ENCODE measurements at places on chromosomes 5 and 9.
A peak's percentile ranks its signal among the peaks of the same experiment; 100 is the strongest.

DNA sequence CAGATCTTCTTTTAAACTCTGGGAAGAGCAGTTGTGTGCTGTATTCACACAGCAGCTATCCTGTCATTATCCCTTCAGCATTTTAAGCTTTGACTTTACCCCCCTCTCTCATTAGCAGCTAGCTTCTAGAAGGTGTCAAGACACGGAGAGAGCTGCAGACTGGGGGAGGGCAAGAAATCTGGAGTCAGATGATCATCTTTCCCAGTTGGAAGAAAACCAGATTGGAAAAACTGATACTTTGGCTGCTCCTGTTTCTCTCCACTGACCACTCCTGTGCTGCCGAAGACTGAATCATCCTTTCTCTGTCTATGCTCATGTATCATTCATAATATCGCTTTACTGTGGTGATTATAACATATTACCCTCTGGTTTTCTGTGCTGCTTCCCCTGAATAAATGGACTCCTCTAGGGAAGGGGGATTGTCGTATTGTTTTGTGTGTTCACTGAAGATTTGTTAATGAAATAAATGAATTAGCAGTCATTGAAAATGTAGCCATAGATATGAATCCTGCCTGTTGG, 75.1 kb downstream of the SH3GL2 start:
- DNase-seq, result no peak

DNA sequence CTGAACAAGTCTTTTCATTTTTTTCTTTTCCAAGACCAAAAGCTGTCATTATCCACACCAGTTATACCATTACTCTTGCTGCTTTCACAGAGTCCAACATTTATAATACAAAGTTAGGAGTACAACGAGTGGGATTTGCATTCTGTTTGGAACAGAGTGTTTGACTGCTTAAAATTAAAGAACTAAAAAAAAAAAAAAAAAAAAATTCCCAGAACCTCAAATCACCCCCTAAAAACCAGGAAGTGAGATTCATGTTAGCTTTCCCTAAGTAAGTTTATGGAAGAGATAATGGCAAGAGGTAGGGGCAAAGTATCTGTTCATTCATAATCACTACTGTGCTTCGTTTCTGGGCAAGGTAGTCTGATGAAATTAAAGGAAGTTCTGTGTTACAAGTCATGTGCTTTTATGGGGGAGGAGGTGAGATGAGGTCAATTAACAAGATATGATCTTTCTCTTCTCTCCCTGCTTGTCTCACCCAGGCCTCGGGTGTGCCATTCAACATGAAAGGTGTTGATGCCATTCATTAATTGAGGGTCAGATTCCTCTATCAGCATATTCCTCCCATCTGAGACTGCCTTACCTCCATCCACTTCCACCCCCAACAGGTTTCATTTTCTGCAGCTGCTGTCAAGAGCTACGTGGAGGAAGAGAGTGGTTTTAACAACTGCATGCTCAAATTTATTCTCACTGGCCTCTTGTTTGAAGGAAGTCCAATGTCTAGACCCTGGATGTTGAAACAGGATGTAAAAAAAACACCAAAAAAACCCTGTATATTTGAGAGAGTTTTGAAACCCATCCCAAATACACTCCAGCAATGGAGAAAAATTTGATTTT, 58.1 kb downstream of the MARCHF3 start:
- DNase-seq, result no peak

DNA sequence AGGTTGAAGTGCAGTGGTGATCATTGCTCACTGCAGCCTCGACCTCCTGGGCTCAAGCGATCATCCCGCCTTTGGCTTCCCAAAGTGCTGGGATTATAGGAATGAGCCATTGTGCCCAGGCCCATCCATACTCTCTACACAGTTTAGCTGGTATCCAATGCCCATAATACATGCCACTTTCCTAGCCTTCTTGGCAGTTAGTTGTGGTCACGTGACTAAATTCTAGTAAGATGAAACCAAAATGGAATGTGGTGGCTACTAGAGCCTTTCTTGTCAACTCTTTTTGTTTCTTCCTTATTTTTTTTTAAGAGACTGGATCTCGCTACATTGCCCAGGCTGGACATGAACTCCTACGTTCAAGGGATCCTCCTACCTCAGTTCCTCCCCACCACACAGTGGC, 15.3 kb upstream of the KIF27 start:
- DNase-seq, result no peak

GRCh38 chr9:134634176-134634575, 7.4 kb upstream of the COL5A1 start:
- DNase-seq, result no peak

DNA sequence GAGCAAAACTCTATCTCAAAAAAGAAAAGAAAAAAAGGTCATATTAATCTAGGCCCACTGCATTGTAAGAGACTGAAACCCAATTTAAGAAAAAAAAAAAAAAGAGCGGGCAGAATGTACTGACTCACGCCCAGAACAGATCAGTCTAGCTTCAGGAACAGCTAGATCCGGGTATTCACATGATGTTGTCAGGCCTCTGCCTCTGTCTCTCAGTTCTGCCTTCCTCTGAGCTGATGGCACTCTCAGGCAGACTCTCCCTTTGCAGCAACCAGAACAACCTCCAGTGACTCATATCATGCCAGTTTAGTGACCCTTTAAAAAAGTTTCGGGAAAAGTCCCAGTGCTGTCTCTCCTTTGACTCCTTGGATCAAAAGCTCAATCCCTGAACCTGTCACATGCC, 53.0 kb downstream of the NEURL1B start:
- no peak for DNase-seq

GRCh38 chr5:119706049-119706448, 76.7 kb downstream of the FAM170A start:
- no peak for DNase-seq

- no peak for DNase-seq
These were observed 228.1 kb upstream of the DAPK1 start for GRCh38 chr9:87269296-87270176.

DNA sequence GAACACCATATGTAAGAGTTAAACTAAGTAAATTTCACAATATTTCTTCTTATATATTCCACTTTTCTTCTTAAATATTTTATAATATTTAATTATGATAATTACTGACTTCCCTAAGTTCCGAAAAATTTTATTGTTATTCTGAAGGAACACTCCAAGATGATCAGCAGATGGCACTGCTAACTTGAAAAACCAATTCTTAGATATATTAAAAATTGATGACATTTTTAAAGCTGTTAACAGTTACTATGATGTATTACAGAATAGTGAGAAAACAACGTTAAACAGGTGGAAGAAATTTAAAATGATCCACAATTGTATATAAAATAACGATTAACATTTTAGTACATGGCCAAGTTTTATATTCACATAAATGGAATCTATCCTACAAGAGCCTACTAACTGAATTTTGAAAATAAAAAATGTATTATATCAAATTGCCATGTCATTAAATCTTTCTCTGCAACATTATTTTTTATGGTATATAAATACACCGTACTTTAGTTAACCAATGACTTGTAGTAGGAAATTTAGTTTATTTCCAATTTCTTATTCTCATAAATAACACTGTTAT, 30.1 kb upstream of the MUSK start:
- DNase-seq, result peak; percentile 39

GRCh38 chr5:62326302-62326701, 20.3 kb downstream of the KIF2A start:
- DNase-seq, result no peak

DNA sequence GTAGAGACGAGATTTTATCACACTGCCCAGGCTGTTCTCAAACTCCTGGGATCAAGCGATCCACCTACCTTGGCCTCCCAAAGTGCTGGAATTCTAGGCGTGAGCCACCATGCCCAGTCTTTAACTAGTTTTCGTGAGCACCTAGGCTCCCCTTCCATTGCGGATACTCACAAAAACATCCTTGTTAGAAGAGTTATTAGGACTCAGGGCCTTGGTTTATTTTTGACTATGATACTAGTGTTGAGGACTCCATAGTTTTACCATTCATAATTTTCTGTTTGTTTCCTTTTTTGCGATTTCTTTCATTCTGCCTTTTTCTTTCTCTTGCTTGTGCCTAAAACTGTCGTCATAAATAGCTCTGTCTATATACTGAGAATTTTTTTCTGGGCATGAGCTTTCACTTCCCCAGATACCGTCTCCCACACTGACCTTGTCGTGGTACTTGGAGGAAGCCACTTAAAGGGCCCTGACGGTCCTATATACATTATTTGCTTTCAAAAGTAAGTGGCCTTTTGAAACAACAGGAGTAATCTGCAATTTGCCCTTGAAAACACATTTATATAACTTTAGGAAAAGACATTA, 5.2 kb downstream of the F2R start:
- DNase-seq, result no peak

DNA sequence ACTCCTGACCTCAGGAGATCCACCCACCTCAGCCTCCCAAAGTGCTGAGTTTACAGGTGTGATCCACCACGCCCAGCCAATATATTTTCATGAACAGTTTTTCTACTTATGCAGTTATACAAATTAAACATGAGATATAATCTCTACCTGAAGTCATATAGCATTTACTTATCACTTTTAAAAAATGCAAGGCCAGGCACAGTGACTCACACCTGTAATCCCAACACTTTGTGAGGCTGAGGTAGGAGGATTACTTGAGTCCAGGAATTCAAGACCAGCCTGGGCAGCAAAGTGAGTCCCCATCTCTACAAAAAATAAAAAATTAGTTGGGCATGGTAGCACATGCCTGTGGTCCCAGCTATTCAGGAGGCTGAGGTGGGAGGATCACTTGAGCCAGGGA, 164.7 kb upstream of the LHFPL2 start:
- peak; percentile 43 for DNase-seq

DNA sequence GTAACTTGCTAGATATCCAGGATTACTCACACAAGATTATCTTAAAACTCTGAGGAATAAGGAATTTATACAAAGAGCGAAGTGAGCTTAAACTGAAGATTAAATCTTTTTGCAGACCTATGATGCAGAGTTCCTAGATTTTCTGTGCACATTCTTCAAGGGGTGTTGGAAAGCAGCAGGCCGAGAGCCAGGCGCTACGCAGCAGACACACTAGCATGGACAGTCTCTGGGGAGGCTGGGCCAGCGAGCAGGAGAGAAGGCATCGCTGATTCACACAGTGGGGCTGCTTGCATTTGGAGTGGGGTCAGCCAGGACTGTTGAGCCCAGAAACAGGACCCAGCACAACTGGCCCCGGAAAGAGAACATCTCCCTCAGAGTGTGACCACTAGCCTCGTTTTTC, 136.3 kb downstream of the ADAMTS16 start:
- no peak for DNase-seq

GRCh38 chr5:4661326-4661725, 478.8 kb upstream of the ADAMTS16 start:
- DNase-seq, result no peak

DNA sequence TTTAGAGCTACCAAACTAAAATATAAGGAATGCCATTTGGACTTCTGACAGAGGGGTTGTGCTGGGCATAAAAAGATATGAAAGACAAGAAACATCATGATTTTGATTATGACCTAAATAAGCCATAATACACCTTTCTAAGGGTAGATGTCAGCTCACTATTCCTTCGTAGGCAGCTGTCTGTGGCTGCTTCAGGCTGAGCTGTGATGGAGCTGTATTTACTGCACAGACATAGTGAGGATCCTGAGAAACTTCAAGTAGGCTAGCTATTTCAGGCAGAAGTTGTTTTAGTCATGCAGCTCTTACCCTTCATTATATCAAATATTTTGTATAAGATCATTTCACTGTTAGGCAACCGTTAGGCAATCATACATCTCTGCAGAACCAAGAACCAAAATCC, 511.7 kb downstream of the CDH12 start:
- no peak for DNase-seq

GRCh38 chr5:6317116-6317798, 61.1 kb downstream of the MED10 start:
- no peak for DNase-seq

- no peak for DNase-seq
These were observed 78.6 kb downstream of the PTPN3 start for GRCh38 chr9:109419531-109419930.

DNA sequence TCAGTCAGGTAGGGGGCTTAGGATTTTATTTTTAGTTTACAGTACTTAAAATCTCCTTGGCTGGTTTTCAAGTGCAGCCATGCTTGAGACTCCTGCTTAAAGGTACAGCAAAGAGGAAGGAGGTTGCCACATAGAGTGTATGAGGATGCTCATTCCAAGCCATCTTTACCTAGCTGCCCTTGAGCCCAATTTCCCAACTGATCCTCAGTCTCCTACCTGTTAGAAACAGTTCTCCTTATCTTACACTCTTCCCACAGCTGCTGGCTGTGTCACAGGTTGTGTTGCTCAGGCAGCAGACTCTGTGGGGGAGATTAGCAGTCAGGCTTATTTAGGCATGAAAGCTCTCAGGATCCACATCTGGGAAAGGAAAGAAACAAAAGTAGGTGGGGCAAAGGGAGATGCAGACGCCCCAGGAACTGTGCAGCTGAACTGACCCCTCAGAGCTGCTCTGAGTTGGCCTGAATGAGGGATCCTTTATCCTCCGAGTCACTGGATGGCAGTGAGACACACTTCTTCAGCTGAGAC, 95.1 kb downstream of the NMUR2 start:
- DNase-seq, result no peak

- no peak for DNase-seq
These were observed 1.9 kb upstream of the PCDH1 start for GRCh38 chr5:141879941-141880738.

GRCh38 chr5:92687821-92688722, 892.9 kb downstream of the NR2F1-AS1 start:
- peak; percentile 34 for DNase-seq

GRCh38 chr5:173039964-173040363, 16.2 kb upstream of the CREBRF start:
- no peak for DNase-seq

- DNase-seq, result peak; percentile 71
These were observed 57.3 kb upstream of the FNIP1 start for GRCh38 chr5:131854134-131854533.

DNA sequence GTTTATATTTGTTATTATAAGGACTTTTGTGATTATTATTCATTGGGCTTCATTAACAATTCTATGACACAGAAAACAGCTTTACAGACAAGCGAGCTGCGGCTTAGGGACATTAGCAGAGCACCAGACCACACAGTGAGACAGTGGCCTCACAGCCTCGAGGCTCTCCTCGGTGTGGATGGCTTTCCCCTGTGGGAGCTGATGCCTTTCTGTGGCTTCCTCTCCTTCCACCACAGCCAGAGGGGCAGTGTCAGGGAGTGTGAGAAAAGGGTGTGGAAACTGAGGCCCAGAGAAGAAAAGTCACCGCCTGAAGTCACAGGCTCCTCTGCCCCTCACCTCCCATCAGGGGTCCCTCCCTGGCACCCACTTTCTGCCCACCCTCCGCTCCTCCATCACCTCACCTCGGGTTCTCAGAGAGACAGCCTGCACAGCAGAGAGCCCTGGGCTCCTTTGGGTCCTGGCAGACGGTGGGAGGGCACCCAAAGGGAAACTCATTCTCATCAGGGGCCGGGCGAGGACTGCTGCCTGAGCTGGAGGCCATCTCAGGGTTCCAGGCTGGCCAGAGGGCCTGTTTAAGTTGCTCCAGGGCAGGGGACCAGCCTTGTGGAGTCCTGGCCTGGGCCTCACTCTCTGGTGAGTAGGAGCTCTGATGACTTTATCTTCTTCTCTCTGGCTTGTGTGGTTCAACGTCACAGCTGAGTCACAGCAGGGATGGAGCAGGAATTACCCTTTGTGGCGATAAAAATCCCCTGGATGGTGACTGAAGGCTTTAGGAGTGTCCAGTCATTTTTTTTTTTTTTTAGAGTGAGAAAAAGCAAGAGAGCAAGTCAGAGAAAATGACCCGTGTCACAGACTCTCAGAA, 830 bp downstream of the TRAF1 start:
- DNase-seq, result peak; percentile 78

- DNase-seq, result no peak
These were observed 9.6 kb upstream of the FSD1L start for GRCh38 chr9:105438141-105438806.
